ENCODE measurements at places on chromosomes 5 and 9. TPM values are rescaled to one million over a fixed set of nuclear protein-coding genes. Genes with fewer than 3 reads are reported as not detected.

Gene CERT1
- 10.3 TPM for total RNA-seq

Gene RMRP
- total RNA-seq: 13,690 TPM

Gene PCDHGB4
- total RNA-seq: 16.4 TPM

Gene CCDC187
- not detected for total RNA-seq

Gene FOXD4L5
- under 0.01 TPM for total RNA-seq

Gene CDKN2B
- total RNA-seq: 5.6 TPM

Gene SLC25A2
- total RNA-seq: 0.28 TPM

Gene FOXE1
- total RNA-seq: 0.28 TPM

Gene FBN2
- 67.5 TPM for total RNA-seq

Gene SLC1A3
- 1.3 TPM for total RNA-seq

Gene PTBP3
- 17.5 TPM for total RNA-seq

Gene CNTLN
- 5.9 TPM for total RNA-seq

Gene MELK
- total RNA-seq: 27.4 TPM

Gene FGF18
- not detected for total RNA-seq

Gene RANBP3L
- total RNA-seq: not detected

Gene PCA3
- not detected for total RNA-seq

Gene C9
- total RNA-seq: not detected

Gene PCDHGB1
- 3.3 TPM for total RNA-seq

Gene FLT4
- total RNA-seq: under 0.01 TPM

Gene EGFL7
- total RNA-seq: 2.2 TPM

Gene PCDHA12
- not detected for total RNA-seq

Gene OBP2B
- total RNA-seq: not detected

Gene SLC22A4
- 2.8 TPM for total RNA-seq

Gene NPM1
- total RNA-seq: 1,596 TPM

Gene HMCN2
- not detected for total RNA-seq

Gene TOR1A
- total RNA-seq: 34.4 TPM

Gene WNT8A
- total RNA-seq: not detected

Gene KLHL3
- total RNA-seq: 4.1 TPM

Gene RAPGEF1
- total RNA-seq: 13.1 TPM
